Activated CD4-positive, alpha-beta T cell treated with anti-CD3 and anti-CD28 coated beads for 1 hour (primary cell): ENCODE measurements at places on chromosomes 2 and 18.

DNA sequence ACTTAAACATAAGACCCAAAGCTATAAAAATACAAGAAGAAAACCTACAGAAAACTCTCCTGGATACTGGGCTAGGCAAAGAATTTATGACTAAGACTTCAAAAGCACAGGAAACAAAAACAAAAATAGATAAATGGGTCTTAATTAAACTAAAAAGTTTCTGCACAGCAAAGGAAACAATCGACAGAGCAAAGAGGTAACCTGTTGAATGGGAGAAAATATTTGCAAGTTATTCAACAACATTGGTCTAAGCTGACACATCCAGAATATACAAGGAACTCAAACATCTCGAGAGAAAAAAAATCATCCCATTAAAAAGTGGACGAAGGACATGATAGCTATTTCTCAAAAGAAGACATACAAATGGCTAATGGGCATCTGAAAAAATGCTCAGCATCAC, 72.3 kb upstream of the RBBP8 start:
- DNase-seq, result no peak

DNA sequence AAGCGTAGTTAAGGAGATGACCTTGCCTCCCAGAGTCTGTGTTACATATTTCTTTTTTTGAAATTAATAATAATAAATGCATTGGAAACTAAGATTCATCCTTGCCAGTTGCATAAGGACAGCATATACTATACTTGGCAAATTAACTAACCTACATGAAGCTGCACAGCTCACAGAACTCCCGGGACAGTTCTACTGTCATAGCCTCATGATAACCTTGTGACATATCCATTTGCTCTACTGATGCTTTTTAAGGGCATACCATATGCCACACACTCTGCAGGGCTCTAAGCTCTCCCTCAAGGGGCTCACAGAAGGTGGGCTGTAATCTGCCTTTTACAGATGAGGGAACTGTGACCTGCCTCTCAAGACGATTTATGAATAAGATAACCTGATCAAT, 3.8 kb downstream of the ITGB1BP1 start:
- no peak for DNase-seq

GRCh38 chr2:234998404-234999211, 46.8 kb downstream of the SH3BP4 start:
- no peak for DNase-seq

- no peak for DNase-seq
Observed at GRCh38 chr2:135773917-135774316, 32.3 kb downstream of the UBXN4 start.

DNA sequence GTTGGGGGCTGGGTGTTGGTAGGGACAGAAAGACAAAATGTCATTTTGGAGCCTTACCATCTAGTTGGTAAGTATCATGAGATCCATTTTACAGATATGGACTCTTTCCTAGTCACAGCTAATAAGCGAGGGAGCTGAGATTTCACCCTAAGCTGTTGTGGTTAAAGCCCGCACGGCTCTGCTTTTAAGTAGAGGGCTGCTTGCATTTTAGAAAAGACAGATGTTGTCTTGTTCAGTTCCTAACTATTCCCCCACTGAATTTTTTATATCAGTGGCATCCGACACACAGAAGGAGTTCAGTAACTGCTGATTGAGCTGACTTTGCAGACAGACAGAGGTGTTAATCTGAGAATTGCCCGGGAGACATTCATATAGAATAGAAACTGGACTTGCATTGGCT, 3.7 kb downstream of the QPCT start:
- no peak for DNase-seq

GRCh38 chr2:5664278-5664681, 27.9 kb upstream of the SOX11 start:
- DNase-seq, result no peak

- DNase-seq, result no peak
Observed at GRCh38 chr2:218006741-218007140, 3.9 kb upstream of the TNS1 start.

DNA sequence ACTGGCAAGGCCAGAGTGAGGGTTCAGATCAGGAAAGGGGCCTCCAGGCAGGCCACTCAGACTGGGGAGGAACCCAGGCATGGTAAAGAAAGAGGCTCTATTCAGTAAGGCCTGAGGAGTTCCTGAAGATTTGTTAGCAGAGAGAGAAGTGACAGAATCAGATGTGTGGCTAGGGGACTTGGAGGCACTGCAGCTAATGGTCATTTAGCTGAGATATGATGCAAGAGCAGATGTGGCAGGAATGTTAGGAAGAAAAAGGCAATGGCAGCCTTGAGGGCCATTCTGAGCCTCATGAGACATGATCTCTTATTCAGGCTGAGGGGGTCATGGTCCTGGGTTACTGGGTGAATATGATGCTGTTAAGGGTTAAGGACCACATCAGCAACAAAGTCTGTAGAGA, 73.4 kb downstream of the CCDC93 start:
- DNase-seq, result no peak

GRCh38 chr2:63658176-63658968, 69.6 kb downstream of the MDH1 start:
- DNase-seq, result no peak

GRCh38 chr2:82256983-82257632, 1952.6 kb upstream of the LRRTM1 start:
- no peak for DNase-seq

DNA sequence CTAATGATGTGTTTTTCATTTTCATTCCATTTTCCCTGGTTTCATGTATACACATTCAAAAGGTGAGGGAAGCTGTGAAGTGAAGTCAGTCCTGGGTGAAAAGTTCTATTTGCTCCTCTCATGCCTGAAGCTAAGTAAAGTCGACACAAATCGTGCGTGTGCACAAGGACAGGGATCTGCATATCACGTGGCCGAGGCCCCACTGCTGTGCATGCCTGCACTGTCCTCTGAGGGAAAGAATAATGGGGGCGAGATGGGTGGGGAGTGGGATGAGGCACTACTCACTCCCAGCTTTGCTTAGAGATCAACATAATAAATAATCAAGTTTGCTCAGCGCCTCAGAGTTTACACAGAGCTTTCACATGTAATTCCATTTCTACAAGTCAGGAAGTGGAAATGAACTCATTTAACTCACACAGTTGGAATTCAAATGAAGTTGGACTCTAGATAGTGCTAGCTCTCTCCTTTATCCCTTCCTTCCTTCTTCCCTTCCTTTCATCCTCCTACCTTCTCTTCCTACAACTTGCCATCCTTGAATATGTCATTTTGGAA, 5.1 kb upstream of the PTPRM start:
- no peak for DNase-seq

DNA sequence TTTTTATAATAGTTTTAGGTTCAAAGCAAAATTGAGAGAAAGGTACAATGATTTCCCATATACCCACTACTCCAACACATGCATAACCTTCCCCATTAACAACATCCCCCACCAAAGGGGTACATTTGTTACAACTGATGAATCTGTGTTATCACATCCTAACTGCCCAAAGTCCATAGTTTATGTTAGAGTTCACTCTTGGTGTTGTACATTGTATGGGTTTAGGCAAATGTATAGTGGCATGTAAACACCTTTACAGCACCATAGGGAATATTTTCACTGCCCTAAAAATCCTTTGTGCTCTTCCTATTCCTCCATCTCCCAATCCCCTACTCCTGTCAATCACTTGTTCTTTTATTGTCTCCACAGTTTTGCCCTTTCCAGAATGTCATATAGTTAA, 471.6 kb downstream of the CPS1 start:
- DNase-seq, result no peak

- no peak for DNase-seq
Observed at GRCh38 chr2:45013229-45014015, 4.2 kb upstream of the SIX2 start.

- DNase-seq, result no peak
Observed at GRCh38 chr2:200337621-200338020, 31.1 kb downstream of the SPATS2L start.

DNA sequence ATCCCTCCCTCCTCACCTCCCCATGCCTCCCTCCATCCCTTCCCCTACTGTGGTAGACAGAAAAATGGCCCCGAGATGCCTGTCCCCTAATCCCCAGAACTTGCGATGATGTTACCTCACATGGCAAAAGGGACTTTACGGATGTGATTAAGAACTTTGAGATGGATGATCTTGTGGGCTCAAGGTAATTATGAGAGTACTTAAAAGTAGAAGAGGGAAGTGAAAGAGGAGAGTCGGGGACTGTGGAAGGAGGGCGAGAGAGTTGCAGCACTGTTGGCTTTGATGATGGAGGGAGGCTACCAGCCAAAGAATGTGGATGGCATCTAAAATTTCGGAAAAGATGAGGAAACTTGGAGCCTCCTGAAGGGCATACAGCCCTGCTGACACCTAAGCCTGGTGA, 66.5 kb downstream of the AGAP1 start:
- DNase-seq, result no peak

- no peak for DNase-seq
Observed at GRCh38 chr18:78542204-78542603, 437.4 kb upstream of the SALL3 start.

DNA sequence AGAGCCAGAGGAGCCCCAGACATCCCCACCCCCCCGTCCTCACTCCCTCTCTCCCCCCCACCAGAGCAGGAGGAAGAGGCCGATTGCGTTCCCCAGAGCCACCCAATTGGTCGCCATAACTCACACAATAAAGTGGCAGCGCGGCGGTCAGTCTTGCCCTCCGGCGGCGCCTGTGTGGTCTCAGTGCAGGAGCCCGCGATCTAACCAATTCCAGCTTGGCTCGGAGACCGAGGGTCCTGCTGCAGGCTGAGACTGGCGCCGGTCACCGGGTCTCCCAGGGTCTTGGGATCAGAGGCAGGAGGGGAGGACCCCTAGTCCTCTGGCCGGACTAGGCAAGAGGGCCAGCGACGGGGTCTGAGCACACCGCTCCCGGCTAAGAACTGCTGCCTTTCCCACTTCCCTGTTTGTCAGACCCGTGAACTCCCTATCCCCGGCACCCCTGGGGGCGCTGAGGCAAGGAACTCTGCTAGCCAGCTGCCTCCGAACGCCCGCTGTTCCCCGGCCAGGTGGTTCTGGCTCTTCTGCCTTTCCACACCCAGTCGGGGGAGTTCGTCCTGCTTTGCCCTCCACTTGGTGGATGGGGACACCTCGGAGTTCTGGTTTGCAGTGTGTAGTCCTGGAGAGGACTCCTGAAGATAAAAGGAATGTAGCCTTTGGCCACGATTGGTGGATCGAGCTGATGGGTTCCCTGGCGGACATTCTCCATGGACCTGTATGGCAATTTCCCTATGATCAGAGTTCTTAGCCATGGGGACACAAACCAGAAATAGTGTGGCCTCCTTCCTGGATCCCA, 1.0 kb upstream of the HOXD12 start:
- no peak for DNase-seq

DNA sequence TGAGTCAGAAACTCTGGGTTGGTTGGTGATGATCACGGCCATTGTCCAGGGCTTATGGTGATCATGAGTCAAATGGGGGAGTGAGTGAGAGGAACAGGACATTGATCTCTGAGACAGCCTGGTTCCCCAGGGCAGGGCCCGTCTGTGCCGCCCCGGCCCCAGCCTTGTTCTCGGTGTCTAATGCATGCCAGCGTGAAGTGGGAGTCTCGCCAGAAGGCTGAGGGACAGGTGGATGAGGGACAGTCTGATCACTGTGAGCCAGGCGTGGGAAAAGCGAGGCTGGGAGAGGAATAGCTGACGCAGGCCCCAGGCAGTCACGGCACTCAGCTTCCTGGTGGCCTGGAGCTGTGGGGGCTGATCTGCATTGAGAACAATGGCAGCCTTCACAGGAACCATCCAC, 208.3 kb upstream of the HDAC4 start:
- DNase-seq, result no peak

DNA sequence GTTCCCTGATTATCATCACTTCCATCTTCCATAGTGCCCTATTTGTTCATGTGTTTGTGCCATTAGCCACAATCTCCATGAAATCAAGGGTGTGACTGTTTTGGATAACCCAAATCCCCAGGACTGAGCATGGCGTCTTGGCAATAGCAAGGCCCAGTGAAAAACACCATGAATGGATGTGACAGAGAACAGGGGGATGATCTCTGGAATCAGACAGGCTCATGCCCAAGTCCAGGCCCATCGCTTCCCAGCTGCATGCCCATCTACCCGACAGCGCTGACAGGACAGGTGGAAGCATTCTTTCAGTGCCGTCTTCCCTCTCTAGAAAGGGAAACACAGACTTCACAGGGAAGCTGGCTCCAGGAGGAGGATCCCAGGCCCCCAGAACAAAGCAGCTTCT, 50.0 kb downstream of the HDLBP start:
- DNase-seq, result no peak

DNA sequence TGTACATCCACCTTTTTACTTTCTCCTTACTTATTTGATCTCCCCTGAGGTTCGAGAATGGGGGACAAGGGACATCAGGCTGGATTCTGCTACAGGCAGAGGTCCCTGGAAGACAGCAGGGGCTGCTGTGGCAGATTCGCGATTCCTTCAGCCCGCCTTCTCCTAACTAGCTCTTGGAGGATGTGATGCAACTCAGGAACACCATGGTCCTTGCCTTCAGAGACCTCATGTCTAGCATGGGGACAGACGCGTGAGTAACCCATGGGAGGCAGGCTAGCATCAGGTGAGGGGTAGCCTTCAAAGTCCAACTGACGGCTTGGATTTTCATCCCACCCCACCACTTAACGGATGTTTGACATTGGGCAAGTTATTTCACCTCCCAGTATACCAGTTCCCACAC, 869 bp upstream of the TCF23 start:
- DNase-seq, result no peak

DNA sequence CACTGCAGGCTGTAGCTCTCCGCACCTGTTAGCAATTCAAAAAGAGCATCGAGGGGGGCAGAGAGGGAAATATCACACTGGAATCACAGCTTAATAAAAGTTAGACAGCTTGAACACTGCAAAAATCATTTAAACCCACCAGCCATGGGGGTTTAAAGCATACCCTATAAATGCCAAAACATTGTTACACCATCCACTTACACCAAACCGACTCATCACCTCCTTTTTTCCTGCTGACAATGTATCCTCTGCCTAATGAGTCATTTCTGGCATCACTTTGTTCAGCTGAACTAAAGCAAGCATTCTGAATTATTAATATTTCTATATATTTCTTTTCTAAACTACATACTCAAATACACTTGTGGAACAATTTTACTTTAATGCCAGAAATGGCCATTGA, 21.6 kb downstream of the MC4R start:
- DNase-seq, result no peak

DNA sequence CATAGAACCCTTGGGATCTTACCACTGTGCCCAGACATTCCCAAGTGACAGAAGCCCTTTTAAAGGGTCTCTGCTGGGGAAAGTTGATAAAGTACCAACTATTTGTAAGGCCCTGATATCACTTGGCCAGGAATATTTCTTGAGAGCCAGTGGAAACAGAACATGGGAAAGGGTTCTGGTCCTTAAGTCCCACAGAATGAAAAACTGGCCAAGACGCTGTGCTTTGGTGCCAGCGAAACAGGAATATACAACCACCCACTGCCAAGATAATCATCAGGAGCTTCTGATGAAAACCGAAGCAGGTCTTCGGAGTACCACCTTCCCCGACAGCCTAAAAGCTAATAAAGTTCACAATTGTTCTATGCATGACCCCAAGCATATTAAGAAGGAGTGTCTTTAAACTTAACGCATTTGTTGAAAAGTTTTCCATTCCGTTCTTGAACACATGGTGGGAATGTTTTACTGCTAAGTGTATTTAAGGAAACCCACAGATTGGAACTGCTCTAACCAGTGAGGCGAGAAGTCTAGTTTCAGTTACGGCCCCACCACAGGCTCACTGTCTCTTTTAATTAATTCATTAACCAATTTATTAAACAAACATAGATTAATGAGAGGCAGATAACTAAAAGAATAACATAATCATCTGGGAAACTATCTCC, 152.6 kb downstream of the ANKRD44 start:
- no peak for DNase-seq
